Activated CD4-positive, alpha-beta T cell treated with anti-CD3 and anti-CD28 coated beads, Interleukin-2, amount 10 ng/mL, durations not matched to agents 7 days and 5 days (primary cell): ENCODE measurements at places on chromosomes 7 and 10. TPM values are rescaled to one million over a fixed set of nuclear protein-coding genes. Genes with fewer than 3 reads are reported as not detected.

DNA sequence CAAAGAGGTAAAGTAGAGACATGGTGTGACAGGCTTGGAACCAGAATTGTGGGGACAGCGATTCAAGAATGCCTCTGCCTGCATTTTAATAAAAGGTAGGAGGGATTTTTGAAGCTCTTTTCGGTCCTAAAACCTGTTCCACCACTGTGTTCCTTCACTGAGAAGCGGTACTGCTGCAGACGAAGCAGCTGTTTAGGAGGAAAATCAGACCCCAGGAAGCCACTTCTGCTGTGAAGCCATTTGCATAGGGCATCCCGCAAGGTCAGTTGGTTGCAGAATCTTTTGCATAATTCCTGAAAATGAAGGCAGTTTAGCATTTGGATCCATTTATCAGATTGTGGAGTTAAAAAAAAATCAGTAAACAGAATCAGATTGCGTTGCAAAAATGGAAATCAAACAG lies 183.3 kb upstream of the PRKCQ start:
- H3K36me3 ChIP-seq = no peaks in the 10 kb centered on the region
- H3K27me3 ChIP-seq = peaks cover 44% of the 10 kb centered on the region
- H3K4me1 ChIP-seq = no peaks in the 10 kb centered on the region
- no peak overlapping the region for H3K27ac ChIP-seq
- no peak for DNase-seq

DNA sequence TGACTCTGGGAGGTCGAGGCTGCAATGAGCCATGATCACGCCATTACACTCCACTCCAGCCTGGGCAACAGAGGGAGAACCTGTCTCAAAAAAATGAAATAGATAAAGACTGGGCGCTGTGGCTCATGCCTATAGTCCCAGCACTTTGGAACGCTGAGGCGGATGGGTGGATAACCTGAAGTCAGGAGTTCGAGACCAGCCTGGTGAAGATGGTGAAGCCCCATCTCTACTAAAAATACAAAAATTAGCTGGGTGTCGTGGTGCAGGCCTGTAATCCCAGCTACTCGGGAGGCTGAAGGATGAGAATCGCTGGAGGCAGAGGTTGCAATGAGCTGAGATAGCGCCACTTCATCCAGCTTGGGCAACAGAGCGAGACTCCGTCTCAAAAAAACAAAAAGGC lies 1.1 kb upstream of the DDX21 start:
- no peaks in the 10 kb centered on the region for H3K27me3 ChIP-seq
- H3K36me3 ChIP-seq = peaks cover 30% of the 10 kb centered on the region
- peak overlapping the region; percentile 65 for H3K4me3 ChIP-seq
- DNase-seq = no peak
- H3K27ac ChIP-seq = peak overlapping the region; percentile 100
- peaks cover 31% of the 10 kb centered on the region for H3K4me1 ChIP-seq

The PRSS37 gene
- not detected for total RNA-seq

GRCh38 chr7:151877911-151878835 lies 1.3 kb upstream of the PRKAG2 start:
- H3K27me3 ChIP-seq = peaks cover 21% of the 10 kb centered on the region
- DNase-seq = no peak
- H3K4me1 ChIP-seq = peaks cover 10% of the 10 kb centered on the region
- no peaks in the 10 kb centered on the region for H3K36me3 ChIP-seq

DNA sequence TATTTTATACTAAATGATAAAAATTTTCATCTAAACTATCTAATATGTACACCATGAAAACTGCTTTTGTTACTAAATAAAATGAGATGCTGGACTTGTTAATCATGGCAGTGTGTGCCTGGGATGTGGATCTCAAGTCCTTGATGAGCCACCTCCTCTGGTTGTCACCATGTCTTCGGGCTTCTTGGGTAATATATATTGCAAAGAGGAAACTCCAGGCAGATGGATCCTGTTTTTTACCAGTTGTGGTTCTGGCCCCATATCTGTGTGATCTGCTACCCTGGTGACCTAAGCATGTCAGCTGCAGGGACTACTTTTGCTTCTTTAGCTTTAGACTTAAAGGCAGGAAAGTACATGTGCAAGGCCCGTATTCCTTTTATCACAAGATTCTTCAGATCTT lies 46.2 kb downstream of the TMEM60 start:
- peaks cover 30% of the 10 kb centered on the region for H3K4me1 ChIP-seq
- no peak overlapping the region for H3K27ac ChIP-seq
- H3K27me3 ChIP-seq = no peaks in the 10 kb centered on the region
- DNase-seq = no peak
- H3K4me3 ChIP-seq = no peak overlapping the region
